CD4-positive, alpha-beta T cell treated with Interleukin-17A for 1 hour (primary cell): ENCODE measurements at places on chromosomes 1 and 21.

GRCh38 chr1:36737038-36737555, 254.4 kb upstream of the CSF3R start:
- no peak for DNase-seq

- no peak for DNase-seq
Observed at GRCh38 chr1:60055336-60055735, 18.2 kb downstream of the C1orf87 start.

- no peak for DNase-seq
Observed at GRCh38 chr1:17250601-17251000, 1.7 kb downstream of the PADI3 start.

DNA sequence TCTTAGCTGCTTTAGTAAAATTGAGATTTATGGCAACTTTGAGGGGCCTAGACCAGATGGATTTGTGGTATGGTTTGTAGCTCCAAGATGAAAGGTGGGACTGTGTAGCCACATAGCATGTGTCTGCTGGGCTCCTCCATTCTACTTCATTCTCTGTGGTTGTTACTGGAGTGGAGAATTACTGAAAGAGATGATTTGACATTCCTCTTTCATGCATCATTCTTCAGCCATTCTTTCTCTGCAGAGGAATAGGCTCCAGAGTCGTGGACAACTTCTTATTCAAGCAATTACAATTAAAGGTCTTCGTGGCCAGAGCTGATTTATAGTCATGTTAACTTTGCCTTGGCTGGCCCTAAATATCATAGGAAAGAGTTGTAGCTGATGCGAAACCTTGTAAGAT, 328.9 kb downstream of the PAPPA2 start:
- no peak for DNase-seq

DNA sequence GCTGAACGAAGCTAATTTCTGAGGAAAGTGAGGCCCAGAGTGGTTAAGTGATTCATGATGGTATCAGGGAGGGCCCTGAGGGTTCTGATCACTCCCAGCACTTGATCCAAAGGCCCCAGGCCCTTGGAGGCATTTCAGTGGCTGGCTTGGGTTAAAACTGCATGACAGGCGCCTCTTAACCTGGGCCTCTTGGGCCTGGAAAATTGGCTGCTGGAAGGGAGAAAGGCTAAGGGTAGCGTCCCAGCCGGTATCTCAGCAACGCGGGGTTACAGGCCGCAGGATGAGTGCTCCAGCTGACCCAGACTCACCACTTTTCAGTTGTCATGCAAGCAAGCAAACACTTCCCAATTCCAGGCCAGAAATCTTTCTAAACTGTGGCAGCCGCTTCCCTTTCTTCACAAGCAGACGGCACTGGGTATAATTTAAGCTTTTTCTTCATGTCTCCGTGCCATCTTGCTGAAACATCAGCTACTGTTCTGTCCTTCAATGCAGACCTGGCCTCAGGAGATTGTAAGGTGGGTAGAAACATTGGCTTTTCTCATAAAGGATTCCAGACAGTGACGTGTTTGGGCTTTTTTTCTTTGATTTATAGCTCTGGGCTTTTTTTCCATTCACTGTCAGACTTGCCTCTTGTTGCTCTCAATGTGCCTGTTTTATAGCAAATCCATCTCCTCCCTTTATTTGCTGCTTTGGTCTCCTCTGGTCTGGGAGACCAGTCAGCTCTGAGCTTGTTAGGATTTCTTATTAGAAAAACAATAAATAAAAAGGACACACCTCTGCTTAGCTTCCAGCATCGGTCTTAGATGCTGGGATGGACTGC, 229.1 kb downstream of the KCNJ6 start:
- DNase-seq, result no peak

DNA sequence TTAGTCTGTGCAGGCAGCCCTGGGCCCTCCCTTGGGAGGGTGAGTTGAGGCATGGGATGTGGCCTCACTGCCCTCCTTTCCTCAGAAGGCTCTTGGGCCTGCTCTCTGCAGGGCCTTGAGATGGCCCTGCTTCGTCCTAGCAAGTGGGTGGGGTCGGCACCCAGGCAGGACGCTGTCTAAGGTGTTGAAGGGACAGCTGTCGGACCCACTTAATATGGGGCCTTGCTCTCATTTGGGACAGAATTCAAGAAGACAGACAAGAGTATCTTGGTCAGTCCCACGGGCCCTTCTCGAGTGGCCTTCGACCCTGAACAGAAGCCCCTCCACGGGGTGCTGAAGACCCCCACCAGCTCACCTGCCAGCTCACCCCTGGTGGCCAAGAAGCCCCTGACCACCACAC, 26.0 kb upstream of the PDXK start:
- DNase-seq, result no peak
